ENCODE measurements at places on chromosomes 1 and 21. TPM values are rescaled to one million over a fixed set of nuclear protein-coding genes. Genes with fewer than 3 reads are reported as not detected.

Gene DNAJC6
- total RNA-seq: 1.6 TPM

Gene CGN
- not detected for total RNA-seq

Gene STK40
- 10.4 TPM for total RNA-seq

Gene ERG
- total RNA-seq: under 0.01 TPM

Gene TEDDM1
- total RNA-seq: not detected

Gene S100A7A
- total RNA-seq: not detected

Gene FCRL4
- total RNA-seq: not detected

Gene NOTCH2NLA
- total RNA-seq: 95.6 TPM

Gene CTPS1
- 38.5 TPM for total RNA-seq

Gene SPATA45
- not detected for total RNA-seq

Gene TUFT1
- 1.1 TPM for total RNA-seq

Gene YBX1
- 853 TPM for total RNA-seq

Gene IRF6
- total RNA-seq: not detected

Gene MIXL1
- not detected for total RNA-seq

Gene AJAP1
- under 0.01 TPM for total RNA-seq

Gene CENPL
- total RNA-seq: 15.8 TPM

Gene FBXO2
- not detected for total RNA-seq

Gene LCE6A
- not detected for total RNA-seq

Gene NHLH1
- 0.20 TPM for total RNA-seq

Gene CTSE
- total RNA-seq: not detected

Gene THEMIS2
- 10.3 TPM for total RNA-seq

Gene RUNX3
- total RNA-seq: not detected

Gene SPATA21
- not detected for total RNA-seq

Gene SLC5A9
- not detected for total RNA-seq

Gene CD160
- not detected for total RNA-seq

Gene OLFML3
- 22.7 TPM for total RNA-seq

Gene HSD11B1
- 16.5 TPM for total RNA-seq

Gene ZNF648
- total RNA-seq: not detected

Gene PRAMEF4
- total RNA-seq: not detected
